ENCODE measurements at places on chromosomes 4 and X. TPM values are rescaled to one million over a fixed set of nuclear protein-coding genes. Genes with fewer than 3 reads are reported as not detected.

GLRA2 gene
- not detected for total RNA-seq

DNA sequence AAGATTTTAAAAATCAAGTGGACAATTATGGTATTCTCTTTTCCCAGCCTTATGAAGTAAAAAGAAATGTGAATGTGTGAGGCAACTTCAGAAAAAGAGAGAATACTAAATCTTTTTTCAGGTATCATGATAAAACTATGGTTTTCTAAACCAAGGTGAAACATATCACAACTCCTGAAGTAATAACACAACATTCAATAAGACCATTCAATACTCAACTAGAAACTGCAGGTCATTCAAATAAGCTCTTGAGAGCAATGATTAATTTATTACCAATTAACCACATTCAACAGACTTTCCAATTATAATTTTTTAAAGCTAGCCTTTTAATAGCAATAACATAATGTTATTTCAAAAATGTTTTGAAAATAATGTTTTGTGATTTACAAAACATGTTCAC lies 35.8 kb downstream of the SLC10A7 start:
- no peak for DNase-seq

- no peak for DNase-seq
These were observed 208.9 kb downstream of the GBA3 start for GRCh38 chr4:22901631-22902030.

DNA sequence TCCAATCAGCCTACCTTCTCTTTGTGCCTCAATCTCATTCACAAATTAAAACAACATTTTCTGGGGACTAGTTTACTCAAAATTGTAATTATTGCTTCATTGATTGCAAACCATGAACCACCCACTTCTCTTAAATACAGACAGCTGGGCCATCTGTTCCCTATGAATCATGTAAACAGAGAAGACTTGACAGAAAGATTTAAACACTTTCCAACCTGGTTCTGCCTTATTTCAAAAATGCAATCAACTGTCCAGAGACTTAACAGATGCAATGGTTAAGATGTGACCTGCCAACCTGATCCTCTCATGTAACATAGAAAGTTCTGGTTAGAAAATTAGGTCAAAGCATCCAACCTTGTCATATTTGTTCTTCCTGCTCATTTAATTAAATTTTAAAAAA lies 20.8 kb upstream of the SERTM2 start:
- no peak for DNase-seq

DNA sequence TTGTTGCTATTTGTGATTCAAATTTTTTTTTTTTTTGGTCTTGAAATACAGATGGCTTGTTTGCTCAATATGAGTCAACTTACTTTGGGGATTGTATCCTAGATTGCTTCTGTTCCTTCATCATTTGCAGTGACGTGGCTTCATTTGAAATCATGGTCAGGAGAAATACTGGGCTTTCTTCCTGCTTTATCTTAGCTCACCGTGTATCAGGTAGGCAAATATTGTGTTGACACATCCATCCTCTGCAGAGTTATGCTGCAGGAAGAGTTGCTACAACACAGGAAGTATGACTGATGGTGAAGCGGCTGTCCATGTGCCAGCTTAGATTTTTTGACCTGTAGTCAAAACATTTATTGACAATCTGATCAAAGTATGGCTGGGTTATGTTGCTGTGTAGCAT lies 232.2 kb downstream of the C4orf33 start:
- DNase-seq, result no peak

All from Calu3 (cell line).